ENCODE measurements at places on chromosomes 3 and 15.

DNA sequence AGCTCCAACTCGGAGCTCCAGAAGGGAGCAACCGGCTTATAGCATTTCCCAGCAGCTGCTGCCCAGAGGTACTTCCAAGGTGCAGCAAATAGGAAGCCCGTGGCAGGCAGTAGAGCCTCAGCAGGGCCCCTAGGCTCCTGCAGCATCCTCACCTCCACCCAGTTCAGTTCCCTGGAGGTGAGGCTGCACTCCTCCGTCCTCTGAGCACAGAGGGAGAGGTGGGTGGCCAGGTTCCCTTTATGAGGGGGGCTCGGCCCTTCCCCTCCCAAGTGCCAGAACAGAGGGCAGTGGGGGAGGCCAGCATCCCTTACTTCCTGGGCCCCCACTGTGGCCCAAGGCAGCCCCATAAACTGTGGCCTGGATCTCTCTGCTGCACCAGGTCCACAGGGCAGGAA lies 150.2 kb downstream of the ATP10A start:
- DNase-seq: no peak

GRCh38 chr3:50369012-50369670 lies 9.8 kb upstream of the TMEM115 start:
- DNase-seq: no peak

- DNase-seq: no peak
Observed at GRCh38 chr3:114089675-114090074, 33.1 kb downstream of the QTRT2 start.

DNA sequence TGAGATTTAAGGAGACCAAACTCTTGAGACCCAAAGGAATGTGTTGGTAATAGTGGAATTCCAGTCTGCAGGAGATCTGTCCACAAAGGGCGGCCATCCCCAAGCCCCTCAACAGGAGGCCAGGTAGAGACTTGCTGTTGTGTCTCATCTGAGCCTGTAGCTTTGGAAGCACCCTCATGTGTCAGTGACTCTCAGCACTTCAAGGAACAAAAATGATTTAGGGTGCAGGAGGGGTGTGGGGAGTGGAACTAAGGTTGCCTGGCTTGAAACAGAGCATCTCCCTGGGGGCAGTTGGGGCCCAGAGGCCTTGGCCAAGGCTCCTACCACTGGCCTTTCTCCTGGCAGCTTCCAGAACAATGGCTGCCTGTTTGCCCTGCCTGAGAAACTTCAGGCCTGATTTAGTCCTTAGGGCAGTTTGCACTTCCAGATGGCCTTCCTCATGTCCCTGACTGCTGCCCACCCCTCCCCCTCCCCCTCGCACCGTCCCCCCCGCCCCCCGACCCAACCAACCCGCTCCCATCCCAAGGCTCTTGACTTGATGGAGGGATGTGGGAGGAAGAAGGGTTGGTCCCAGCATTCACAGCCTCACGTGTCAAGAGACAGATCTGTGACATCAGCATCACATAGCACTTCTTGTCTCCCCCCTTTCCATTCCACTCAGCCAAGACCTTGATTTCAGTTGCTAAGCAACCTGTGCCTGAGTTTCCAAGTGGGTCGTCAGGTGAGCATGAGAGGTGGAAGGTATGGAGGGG lies 77.1 kb downstream of the CORO2B start:
- no peak for DNase-seq

DNA sequence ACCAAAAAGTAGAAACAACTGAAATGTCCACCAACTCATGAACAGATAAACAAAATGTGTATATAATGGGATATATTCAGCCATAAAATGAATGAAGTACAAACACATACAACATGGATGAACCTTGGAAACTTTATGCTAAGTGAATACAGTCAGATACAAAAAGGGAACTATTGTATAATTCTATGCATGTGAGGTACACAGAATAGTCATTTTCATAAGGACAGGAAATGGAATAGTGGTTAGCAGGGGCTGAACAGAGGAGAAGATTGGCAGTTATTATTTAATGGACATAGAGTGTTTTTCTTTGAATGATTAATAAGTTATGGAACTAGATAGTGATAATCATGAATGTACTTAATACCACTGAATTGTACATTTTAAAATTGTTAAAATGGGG lies 20.0 kb upstream of the TRANK1 start:
- DNase-seq: no peak

DNA sequence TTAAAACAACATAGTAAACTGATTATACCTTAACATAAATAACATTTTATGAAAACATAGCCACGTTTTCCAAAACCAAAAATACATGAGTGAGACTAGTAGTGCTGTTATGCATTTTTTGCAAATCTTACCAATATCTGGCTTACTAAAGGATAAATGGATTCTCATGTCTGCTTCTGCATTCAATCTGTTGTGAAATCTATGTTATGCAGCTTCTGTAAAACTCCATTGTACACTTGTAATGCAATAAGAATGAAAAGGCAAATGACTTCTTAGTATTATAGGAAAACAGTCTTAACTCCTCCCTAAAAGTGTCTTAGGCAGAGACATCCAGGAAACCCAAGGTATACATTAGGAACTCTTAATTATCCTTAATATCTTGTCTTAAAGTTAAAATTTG lies 330.9 kb upstream of the THBS1 start:
- no peak for DNase-seq

DNA sequence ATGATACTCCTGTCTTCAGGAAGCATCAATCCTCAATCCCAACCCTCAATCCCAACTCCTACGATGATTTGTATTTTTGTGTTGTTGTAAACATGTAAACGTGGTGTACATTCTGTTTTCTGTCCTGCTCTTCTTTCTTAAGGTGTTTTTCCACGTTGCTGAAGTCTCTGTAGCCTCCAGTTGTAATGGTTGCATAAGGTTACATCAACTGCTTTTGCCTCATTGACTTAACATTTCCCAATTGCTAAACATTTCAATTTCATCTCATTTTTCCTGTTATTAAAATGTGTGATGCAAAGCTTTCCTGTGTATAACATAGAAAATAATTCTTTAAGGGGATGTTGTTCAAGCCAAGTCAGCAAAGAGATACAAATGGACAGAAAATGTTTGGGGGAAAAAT lies 33.4 kb downstream of the HRH1 start:
- no peak for DNase-seq

DNA sequence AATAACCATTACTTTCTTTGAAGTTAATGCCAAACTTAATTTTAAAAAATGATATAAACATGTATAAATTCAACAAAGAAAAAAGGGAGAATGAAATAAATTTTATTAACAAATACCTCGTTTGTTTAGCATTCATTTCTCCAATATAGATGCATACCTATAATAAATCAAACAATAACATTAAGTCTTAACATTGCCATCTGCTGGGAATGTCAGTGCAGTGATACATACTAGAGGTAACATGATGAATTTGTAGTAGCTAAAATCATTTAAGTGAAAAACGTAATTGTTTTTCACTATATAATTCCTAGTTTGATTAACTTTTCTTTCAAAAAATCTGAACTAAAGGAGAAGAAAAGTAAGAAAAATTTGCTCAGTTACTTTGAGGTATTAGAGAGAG lies 340.2 kb upstream of the CBLB start:
- DNase-seq: no peak

GRCh38 chr15:42152196-42152920 lies 4.1 kb downstream of the PLA2G4F start:
- DNase-seq: no peak

GRCh38 chr15:71476823-71477222 lies 333.5 kb upstream of the NR2E3 start:
- no peak for DNase-seq

DNA sequence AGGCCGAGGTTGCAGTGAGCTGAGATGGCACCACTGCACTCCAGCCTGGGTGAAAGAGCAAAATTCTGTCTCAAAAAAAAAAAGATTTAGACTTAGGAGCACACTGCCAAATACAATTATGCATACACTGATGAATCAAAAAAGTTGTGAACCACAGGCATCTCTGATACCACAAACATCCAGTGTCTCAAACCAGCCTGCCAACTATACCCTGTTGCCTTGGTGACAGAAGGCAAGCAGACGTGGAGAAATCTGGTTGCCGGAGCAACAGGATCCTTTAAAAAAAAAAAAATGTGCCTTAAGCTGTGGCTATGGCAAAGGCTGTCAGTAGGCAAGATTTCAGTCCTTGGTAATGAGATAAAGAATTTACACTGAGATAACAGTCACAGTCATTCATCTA lies 202.3 kb downstream of the NEK10 start:
- DNase-seq: no peak

GRCh38 chr3:195868866-195869412 lies 39.4 kb downstream of the TNK2 start:
- DNase-seq: peak; percentile 66

DNA sequence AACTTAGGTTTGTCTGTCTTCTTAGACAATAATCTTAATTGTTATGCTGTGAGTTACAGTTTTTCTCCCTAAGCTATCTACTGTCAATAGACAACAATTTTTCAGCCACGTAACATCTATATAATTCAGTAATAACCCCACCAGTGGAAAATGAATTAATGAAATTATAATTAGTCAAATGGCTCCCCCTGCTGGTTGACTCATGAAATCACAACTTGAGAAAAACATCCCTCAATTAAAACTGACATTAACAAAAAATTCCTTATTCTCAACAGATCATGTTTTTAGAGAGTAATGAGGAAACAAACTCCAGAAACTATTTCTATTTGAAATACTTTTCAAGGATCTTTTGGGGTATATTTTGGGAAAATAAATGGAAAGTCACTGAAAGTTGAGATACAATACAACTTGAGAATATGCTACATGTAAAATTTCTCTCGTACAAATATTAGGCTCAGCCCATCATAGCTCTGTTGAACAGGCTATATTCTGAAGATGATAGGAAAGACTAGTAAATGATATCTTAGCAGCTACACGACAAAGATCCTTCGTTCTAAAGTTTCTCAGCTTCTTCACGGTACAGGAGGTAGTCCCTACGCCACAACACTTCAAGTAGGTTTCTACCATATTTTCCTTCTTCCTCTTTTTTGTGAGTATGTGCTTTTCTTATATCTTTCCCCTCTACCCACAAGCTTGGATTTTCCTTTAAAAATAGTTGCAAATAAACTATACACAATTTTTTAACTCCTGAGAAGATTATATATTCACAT lies 20.7 kb downstream of the PPP1R2 start:
- no peak for DNase-seq

- DNase-seq: no peak
Observed at GRCh38 chr3:108724101-108724500, 33.1 kb downstream of the RETNLB start.

GRCh38 chr15:80155001-80155377 lies 2.2 kb downstream of the FAH start:
- no peak for DNase-seq

DNA sequence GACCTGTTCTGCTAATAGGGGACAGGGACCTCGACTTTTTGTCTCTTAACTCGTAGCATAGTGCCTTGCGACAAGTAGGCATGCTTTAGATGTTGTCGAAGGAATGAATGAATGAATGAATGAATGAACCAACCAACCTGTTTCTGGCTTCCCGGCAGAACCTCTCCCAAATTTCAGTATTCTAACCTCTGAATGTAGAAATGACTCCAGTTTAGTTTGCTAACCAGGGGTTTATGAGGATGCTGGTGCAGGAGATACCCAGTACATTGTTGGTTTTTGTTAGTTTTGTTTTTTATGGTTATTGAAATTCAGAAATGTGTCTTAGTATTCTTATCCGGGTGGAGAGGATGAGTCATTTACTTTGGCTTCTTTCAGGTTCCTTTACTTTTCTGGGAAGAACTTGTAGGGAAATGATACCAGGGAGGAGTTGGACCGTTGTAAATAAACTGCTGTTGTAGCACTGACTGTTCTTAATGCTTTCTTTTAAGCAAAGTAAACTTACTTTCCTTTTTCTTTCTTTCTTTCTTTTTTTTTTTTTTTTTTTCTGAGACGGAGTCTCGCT lies 29.6 kb upstream of the EHHADH start:
- DNase-seq: no peak

DNA sequence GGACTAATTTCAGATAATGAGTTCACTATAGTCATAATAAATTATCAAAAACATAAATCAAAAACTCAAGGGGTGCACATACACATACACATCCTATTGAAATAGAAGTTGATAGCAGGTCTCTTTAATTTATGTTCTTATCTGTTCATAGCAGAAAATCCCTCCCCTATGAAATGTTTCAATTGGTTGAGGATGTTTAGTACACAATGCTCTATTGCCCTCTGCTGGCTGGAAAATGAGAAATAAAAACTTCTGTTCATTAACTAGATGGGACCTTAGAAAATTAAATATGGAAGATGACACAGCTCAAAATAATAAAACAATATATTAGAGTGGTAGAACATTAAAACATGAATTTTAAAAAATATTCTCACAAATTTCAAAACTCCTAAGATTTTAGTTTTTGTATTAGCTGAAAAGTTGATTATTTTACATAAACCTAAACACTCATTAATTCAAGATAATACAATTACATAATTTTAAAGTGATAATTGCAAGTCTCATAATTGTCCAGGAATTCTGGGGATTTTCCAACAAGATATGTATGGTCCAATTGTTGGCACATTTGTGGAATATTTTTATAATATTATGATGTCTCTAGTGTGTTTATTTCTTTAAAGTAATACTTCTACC lies 735.0 kb downstream of the ROBO1 start:
- no peak for DNase-seq

DNA sequence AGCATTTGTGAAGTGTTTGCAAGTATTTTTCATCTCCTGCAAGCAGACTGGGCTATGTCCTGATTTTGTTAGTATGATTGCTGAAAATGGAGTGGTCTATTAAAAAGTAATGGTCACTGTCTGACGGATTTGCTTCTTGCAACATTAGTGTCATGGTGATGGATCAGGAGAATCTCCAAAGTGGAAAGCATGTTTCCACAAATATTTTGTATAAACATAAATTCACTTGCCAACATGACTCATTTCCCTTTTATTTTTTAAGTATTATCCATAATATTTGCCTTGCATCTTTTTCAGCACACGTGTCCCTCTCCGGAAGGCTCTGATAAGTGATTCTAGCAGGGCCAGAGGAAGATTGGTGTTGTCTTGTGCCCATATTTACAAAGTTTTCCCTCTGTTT lies 27.4 kb upstream of the CACNA2D3 start:
- DNase-seq: no peak

DNA sequence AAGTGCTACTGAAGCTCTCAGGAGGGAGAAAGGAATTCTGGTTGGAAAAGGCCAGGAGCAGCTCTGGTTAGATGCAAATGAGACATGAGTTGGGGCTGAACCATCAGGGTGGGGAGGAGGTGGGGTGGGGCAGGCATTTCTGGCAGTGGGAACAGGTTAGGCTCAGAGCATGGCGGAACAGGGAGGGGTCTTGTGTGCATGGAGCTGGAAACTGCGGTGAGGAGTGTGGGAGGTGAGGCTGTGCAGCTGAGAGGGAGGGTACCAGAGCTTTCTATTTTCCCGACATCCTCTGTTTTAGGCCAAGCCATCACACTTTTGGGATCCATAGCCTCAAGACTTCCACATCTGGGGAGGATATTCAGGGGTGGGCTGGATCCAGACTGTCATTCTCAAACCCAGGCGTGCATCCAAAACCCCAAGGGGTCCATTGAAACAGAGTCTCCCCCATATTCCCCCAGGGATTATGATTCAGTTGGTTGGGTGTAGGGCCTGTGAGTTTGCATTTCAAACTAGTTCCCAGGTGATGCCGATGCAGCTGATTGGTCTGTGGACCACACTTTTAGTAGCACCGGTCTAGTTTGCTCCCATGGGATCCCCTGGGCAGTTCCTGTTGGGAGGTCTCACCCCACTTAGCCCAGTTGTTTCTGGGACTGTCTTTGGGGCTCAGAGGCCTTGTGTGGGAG lies 100.9 kb upstream of the TLE3 start:
- no peak for DNase-seq

GRCh38 chr15:41610048-41610447 lies 50.2 kb upstream of the MGA start:
- DNase-seq: no peak

GRCh38 chr3:183519891-183520290 lies 35.6 kb downstream of the KLHL6 start:
- DNase-seq: no peak
